Smooth muscle cell of the pulmonary artery (primary cell): ENCODE measurements at places on chromosomes 6 and 20. TPM values are rescaled to one million over a fixed set of nuclear protein-coding genes. Genes with fewer than 3 reads are reported as not detected.

The SIRPB1 gene
- total RNA-seq, result 1.3 TPM in 1 of 2 replicates, not detected in the other

The BMP2 gene
- total RNA-seq, result 5.9 and 10.3 TPM in 2 replicates

The FOXF2 gene
- 0.78 and 5.2 TPM in 2 replicates for total RNA-seq

The CRIP3 gene
- total RNA-seq, result 0.39 TPM in 1 of 2 replicates, not detected in the other

The ROMO1 gene
- total RNA-seq, result 98.0 and 100 TPM in 2 replicates

The BMP6 gene
- total RNA-seq, result 38.6 and 57.1 TPM in 2 replicates

The COL9A3 gene
- 0.39 and 0.50 TPM in 2 replicates for total RNA-seq

The LCA5 gene
- 4.3 and 6.1 TPM in 2 replicates for total RNA-seq

The BRD2 gene
- 84.5 and 93.0 TPM in 2 replicates for total RNA-seq

The OOEP gene
- 0.13 and 0.30 TPM in 2 replicates for total RNA-seq

The HIVEP2 gene
- total RNA-seq, result 30.9 and 37.9 TPM in 2 replicates

The BPIFA1 gene
- not detected in 2 replicates for total RNA-seq

The EPHA7 gene
- total RNA-seq, result 0.07 and 0.26 TPM in 2 replicates

The MEP1A gene
- total RNA-seq, result not detected in 2 replicates

The WFDC8 gene
- 0.20 TPM in 1 of 2 replicates, not detected in the other for total RNA-seq

The FHL5 gene
- total RNA-seq, result not detected in 2 replicates

The MAK gene
- not detected in 2 replicates for total RNA-seq

The NFKBIE gene
- 2.7 and 3.5 TPM in 2 replicates for total RNA-seq

The MARCKS gene
- total RNA-seq, result 101 and 155 TPM in 2 replicates

The LYRM4 gene
- total RNA-seq, result 12.8 and 15.0 TPM in 2 replicates

The TCF15 gene
- not detected in 2 replicates for total RNA-seq

The C6orf132 gene
- total RNA-seq, result 0.66 and 2.5 TPM in 2 replicates

The SLC22A1 gene
- total RNA-seq, result 0.40 and 0.46 TPM in 2 replicates

The NKX2-4 gene
- total RNA-seq, result not detected in 2 replicates

The NNAT gene
- total RNA-seq, result 0.66 TPM in 1 of 2 replicates, not detected in the other

The TUBE1 gene
- 19.0 and 30.2 TPM in 2 replicates for total RNA-seq
